Left colon (tissue), 2 donors: ENCODE measurements at places on chromosomes 12 and 14.

GRCh38 chr12:52515927-52516831 is 4.0 kb downstream of the KRT5 start:
- DNase-seq: no peak

GRCh38 chr14:77707355-77707723 is 484 bp downstream of the ALKBH1 start:
- DNase-seq: peak; percentile 36

DNA sequence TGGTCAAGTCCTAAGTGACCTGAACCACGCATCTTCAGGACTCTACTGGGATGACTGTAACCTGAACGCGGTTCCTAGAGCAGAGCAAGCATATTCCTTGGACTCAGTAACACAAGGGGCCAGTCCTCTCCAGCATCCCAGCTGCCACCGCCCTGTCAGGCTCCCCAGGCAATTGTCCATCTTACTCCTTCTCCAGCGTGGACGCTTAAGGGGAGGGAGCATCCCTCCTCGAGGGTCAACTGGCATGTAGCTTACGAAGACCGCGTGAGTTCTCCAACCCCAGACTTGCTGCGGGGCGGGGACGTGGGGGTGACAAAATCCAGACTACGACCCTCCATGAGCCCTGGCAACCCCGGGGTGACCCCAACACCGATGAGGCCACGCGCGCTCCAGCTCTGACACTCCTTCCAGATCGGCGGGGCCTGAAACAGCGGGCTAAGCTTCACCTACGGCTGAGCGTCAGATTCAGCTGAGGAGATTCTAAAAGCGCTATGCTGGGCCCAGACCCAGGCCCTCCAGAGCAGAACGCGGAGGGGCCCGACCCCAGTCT is 846 bp upstream of the MTHFD1 start:
- no peak for DNase-seq

- DNase-seq: peak; percentile 28
Measured at GRCh38 chr12:51884676-51885229, 3.1 kb upstream of the ANKRD33 start.

DNA sequence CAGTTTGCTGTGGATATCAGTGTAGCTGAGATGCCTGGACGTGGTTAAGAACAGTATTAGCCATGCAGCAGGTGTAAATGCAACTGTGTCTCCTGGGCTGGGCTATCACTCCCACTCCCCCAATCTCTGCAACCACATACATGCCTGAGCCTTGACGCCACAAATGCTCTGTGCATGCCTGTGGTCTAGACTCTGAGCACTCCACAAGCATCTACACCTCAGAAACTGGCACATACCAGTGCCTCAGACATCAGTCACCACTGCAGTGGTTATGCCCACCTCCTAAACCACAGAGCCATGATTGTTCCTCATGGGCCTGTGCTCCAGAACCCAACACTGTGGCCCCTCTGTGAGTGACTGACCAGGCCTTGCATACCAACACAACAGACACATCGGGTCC is 226.8 kb upstream of the ALG10 start:
- DNase-seq: no peak

DNA sequence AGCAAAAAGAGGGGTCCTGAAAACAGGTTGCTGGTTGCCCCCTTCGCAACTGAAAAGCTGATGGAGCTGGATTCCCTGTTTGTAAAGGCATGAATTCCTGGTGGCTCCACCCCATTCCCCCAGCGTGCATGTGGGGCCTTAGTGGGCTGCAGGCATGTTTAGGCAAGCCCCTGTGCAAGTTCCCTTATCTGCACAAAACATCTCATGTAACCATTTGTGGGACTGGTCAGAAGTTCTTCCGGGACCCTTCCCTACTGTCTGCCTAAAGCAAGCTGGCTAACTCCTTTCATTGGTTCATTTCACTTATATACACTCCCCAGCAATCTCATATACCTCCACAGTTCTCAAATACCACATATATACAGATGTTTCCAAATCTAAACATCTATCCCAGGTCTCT is 24.0 kb upstream of the HIGD1C start:
- no peak for DNase-seq

GRCh38 chr12:93895089-93895445 is 217.9 kb downstream of the CRADD start:
- DNase-seq: no peak

GRCh38 chr12:102169922-102170621 is 27.6 kb downstream of the PMCH start:
- no peak for DNase-seq

- no peak for DNase-seq
Measured at GRCh38 chr14:30291216-30291615, 267.7 kb upstream of the G2E3 start.

DNA sequence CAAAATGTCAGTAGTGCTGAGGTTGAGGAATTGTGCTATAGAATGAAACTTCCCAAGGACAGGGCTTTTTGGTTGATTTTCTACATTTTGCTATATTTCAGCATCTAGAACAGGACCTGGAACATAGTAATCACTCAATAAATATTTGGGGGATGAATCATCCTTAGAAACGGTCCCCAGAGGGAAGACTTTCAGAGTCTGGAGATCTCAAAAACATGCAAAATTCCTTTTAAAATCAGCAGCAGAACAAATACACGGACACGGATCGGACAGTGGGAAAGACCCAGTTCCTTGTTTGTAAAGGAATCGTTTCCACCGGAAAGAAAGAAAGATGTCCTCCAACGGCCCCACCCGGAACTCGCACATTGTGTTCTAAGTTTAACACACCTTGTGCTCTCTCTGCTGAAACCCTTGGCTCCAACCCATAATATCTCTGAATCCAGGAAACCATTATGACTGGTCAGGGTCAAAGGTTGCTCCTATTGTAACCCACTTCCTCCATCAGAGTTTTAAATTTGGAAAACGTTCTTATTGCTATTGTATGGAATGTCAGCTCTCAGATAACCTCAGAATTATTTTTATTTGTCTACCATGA is 617.2 kb downstream of the MED13L start:
- DNase-seq: peak; percentile 42
